AG09309 (cell line): ENCODE measurements at places on chromosomes 12 and 14.

DNA sequence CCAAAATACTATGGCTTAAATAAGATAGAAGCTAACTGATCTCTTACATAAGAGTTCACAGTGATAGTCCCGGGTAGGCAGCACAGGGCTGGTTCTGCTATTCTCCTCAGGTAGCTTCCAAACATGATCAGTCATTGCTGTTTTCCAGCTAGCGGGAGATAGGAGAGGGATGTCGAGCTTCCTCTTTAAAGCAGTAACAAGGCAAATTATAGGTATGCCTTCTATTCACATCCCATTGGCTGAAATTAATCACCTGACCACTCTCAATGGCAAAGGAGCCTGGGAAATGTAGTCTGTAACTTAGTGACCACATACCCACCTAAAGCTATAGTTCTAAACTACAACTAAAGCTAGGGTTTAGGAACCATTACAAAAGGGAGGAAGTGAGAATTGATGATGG lies 34.5 kb upstream of the VRK1 start:
- no peak for DNase-seq

GRCh38 chr12:16155938-16156337 lies 121.5 kb downstream of the SLC15A5 start:
- DNase-seq, result no peak

- DNase-seq, result no peak
Measured at GRCh38 chr12:131048611-131048990, 94.9 kb downstream of the ADGRD1 start.

DNA sequence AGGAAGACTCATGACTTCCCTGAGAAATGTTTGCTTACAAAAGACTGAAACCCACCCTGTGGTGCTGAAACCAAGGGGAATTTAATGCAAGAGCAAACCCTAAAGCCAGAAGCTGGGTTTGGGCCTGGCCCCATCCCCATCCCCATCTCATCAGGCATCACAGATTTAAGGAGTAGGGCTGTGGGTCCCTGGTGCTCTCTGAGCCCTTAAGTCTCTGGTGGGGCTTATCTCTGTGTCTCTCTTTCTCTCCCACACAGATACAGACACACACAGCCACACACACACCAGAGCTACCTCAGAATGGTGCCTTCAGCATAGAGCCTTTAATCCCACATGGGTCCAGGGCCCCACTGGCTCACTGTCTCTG lies 237.1 kb downstream of the SLC41A2 start:
- no peak for DNase-seq
